ENCODE measurements at places on chromosomes 7 and 10.

DNA sequence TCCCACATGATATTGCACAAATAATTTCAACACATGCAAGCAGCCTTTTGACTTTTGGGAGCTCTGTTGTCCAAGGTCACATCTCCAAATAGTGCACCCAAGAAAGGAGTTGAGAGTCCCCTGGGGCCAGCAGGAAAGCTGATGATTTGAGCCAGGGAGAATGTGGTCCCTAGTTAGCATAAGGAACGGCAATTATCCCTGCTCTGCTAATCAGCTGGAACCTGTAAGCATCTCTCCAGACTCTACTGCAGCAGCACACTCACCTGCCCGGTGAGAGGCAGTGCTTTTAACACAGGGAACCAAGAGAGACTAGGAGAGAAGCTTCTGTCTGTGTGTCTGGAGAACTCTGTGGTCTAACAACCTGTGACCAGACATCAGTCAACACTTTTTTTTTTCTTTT, 17.0 kb downstream of the TRPV5 start:
- H3K27ac ChIP-seq, result no peak overlapping the region
- H3K4me3 ChIP-seq, result no peak overlapping the region

DNA sequence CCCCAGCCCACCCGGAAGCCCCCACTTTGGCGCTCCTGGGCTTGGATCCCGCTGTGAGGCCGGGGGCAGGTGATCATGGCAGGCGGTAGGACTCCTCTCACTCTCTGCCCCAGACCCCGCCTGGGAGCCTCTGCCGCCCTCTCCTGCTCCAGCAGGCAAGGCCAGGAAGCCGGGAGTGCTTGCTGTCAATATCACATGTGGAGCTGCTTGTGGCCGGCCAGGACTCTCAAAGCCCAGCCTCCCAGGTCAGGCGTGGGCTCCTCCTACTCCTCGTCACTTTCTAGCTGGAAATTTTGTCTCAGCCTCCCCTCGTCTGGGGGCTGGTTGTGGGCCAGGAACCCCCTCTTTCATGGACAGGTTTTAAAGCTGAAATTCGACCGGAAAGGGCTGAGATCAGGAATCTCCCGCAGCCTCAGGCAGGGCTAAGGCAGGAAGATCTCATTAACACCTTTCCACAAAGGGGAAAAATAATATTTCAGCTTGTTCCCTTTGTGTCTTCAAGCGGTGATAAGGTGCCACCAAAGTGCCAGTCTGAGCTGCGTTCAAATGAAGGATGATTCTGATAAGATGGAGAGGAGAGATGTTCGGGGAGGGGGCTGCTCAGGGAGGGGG, 273.6 kb upstream of the PODXL start:
- no peaks in the 10 kb centered on the region for H3K4me1 ChIP-seq
- no peaks in the 10 kb centered on the region for H3K36me3 ChIP-seq
- DNase-seq, result no peak
- H3K4me3 ChIP-seq, result no peak overlapping the region
- no peak overlapping the region for H3K27ac ChIP-seq

DNA sequence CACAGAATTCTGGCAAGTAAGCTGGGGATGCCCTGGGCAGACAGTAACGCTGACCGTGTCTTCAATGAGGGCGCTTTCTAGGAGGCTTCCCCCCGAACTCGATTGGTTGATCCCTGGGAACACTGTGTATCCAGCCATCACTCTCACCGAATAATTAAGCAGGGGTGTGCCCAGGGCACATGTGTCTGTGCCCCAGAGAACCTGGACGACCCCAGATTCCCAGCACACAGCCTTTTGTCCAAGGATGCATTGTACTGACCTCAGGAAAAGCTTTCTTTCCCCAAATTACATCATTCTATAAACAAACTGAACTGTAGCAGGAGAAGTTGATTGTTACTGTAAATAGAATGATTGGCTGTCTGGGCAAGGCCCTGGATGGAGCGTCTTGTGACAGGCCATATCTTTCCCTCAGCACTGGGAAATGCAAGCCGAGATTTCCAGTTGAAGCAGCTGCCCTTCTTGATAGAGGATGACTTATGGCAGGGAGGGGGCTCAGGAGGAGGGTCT, 6.6 kb upstream of the DEPP1 start:
- no peaks in the 10 kb centered on the region for H3K4me1 ChIP-seq
- no peak for DNase-seq
- peak overlapping the region; percentile 31 for H3K27ac ChIP-seq
- H3K27me3 ChIP-seq, result no peaks in the 10 kb centered on the region
- no peak overlapping the region for H3K4me3 ChIP-seq
- no peaks in the 10 kb centered on the region for H3K36me3 ChIP-seq

- no peaks in the 10 kb centered on the region for H3K36me3 ChIP-seq
- no peak overlapping the region for H3K27ac ChIP-seq
- H3K27me3 ChIP-seq, result no peaks in the 10 kb centered on the region
Observed at GRCh38 chr10:125738206-125738605, 18.7 kb downstream of the EDRF1 start.

GRCh38 chr10:103683851-103684250, 171.5 kb downstream of the SH3PXD2A start:
- no peak for DNase-seq
- no peaks in the 10 kb centered on the region for H3K27me3 ChIP-seq
- H3K4me1 ChIP-seq, result peaks cover 2% of the 10 kb centered on the region
- H3K36me3 ChIP-seq, result no peaks in the 10 kb centered on the region
- H3K4me3 ChIP-seq, result no peak overlapping the region

GRCh38 chr7:26949319-26949718, 84.9 kb upstream of the SKAP2 start:
- H3K27ac ChIP-seq, result no peak overlapping the region
- no peak overlapping the region for H3K4me3 ChIP-seq
- no peaks in the 10 kb centered on the region for H3K4me1 ChIP-seq
- no peak for DNase-seq

GRCh38 chr7:98213888-98214810, 2.9 kb downstream of the BHLHA15 start:
- DNase-seq, result peak; percentile 44
- no peaks in the 10 kb centered on the region for H3K27me3 ChIP-seq
- no peak overlapping the region for H3K27ac ChIP-seq
- H3K4me3 ChIP-seq, result no peak overlapping the region

DNA sequence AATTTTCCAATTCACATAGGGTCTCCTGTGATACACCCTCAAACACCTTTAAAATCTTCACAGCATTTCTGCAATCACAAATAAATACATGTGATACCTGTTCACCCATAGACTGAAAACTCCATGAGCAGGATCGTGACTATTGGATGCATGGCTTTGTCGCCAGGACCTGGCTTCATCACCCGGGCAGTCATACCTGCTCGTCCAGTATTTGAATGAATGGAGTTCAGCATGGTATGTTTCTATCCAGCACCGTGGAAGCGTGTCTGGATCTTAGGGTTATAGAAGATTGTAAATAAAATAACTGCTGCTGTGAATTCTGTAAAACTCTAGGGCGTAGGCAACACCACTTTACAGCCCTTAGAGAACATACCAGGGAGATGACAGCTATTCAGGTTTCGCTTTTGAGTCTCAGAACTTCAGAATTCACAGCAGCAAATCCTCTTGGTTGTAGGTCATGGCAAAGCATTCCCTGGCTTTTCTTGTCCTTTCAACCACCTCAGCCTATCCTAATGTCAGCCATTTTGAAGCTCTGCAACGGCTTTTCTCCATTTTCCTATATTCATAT, 47.4 kb upstream of the USP6NL start:
- H3K27ac ChIP-seq, result no peak overlapping the region
- no peaks in the 10 kb centered on the region for H3K4me1 ChIP-seq
- H3K4me3 ChIP-seq, result no peak overlapping the region
- no peaks in the 10 kb centered on the region for H3K36me3 ChIP-seq

DNA sequence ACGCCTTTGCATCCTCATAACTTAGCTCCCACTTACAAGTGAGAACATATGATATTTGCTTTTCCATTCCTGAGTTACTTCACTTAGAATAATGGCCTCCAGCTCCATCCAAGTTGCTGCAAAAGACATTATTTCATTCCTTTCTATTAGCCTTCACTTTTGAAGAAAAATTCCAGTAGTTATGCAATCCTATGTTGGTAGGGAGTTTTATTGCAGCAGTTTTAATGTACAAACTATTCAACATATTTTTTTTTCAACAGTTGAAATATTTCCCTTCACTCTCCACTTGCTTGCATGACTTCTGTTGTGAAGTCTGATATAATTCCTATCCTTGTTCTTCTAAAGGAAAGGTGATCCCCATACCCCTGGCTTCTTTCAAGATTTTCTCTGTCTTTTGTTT, 27.3 kb upstream of the ARHGAP22 start:
- peaks cover 15% of the 10 kb centered on the region for H3K4me1 ChIP-seq
- no peaks in the 10 kb centered on the region for H3K27me3 ChIP-seq
- H3K27ac ChIP-seq, result no peak overlapping the region
- DNase-seq, result no peak
- no peak overlapping the region for H3K4me3 ChIP-seq

DNA sequence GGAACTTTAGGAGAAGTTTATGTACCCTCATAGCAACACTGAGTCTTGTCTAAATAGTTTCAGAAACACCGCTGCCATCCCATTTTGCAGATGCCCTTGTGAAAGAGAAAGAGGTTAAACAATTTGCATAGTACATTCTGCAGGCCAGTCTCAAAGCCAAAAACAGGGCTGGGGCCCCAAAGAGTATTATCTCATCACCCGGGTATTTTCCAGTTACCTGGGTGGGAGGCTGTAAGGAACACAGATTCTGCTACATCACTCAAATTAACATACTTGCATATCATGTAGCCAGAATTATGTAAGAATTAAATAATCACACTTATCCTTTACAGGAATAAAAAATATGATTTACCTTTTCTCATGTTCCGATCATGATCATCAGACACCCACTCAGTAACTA, 3.1 kb upstream of the FAM171A1 start:
- H3K36me3 ChIP-seq, result no peaks in the 10 kb centered on the region
- no peak overlapping the region for H3K27ac ChIP-seq
- DNase-seq, result no peak
- H3K27me3 ChIP-seq, result no peaks in the 10 kb centered on the region
- no peak overlapping the region for H3K4me3 ChIP-seq

- no peak overlapping the region for H3K27ac ChIP-seq
- H3K36me3 ChIP-seq, result no peaks in the 10 kb centered on the region
- H3K4me1 ChIP-seq, result no peaks in the 10 kb centered on the region
- H3K4me3 ChIP-seq, result no peak overlapping the region
- H3K27me3 ChIP-seq, result no peaks in the 10 kb centered on the region
Observed at GRCh38 chr10:105963334-105963884, 1201.1 kb downstream of the SORCS1 start.

- no peaks in the 10 kb centered on the region for H3K36me3 ChIP-seq
- H3K27ac ChIP-seq, result no peak overlapping the region
- no peak for DNase-seq
- no peaks in the 10 kb centered on the region for H3K4me1 ChIP-seq
Observed at GRCh38 chr7:147415991-147416390, 1174.6 kb upstream of the C7orf33 start.
